HL-60 (cell line): ENCODE measurements at places on chromosomes 2 and 18.

DNA sequence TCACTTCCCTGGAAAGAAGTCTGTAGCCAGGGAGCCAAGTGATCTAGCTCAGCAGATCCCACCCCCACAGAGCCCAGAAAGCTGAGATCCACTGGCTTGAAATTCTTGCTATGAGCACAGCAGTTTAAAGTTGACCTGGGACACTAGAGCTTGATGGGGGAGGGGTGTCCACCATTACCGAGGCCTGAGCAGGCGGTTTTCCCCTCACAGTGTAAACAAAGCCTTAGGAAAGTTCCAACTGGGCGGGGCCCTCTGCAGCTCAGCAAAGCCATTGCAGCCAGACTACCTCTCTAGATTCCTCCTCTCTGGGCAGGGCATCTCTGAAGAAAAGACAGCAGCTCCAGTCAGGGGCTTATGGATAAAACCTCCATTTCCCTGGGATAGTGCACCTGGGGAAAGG is 887.2 kb upstream of the LRATD1 start:
- no peak for DNase-seq

DNA sequence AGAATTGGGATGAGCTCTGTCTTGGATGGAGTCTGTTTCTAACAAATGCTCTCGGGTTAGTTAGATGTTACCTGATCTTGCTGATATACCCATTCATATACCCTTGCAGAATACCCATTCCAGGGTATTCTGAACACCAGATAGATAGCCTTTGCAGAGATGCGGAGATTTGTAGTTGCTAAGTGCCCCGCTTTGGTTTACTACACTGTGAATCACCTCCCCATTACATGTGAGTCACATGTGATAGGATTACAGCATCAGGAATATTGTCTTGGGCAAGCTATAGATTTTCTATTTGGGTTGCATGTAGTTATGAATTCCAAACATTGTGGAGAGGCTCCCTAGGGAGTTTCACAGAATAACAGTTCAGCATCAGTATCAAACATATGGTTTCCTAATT is 3.8 kb downstream of the VSNL1 start:
- DNase-seq = no peak

- DNase-seq = no peak
Observed at GRCh38 chr2:239803102-239803765, 221.9 kb downstream of the NDUFA10 start.

DNA sequence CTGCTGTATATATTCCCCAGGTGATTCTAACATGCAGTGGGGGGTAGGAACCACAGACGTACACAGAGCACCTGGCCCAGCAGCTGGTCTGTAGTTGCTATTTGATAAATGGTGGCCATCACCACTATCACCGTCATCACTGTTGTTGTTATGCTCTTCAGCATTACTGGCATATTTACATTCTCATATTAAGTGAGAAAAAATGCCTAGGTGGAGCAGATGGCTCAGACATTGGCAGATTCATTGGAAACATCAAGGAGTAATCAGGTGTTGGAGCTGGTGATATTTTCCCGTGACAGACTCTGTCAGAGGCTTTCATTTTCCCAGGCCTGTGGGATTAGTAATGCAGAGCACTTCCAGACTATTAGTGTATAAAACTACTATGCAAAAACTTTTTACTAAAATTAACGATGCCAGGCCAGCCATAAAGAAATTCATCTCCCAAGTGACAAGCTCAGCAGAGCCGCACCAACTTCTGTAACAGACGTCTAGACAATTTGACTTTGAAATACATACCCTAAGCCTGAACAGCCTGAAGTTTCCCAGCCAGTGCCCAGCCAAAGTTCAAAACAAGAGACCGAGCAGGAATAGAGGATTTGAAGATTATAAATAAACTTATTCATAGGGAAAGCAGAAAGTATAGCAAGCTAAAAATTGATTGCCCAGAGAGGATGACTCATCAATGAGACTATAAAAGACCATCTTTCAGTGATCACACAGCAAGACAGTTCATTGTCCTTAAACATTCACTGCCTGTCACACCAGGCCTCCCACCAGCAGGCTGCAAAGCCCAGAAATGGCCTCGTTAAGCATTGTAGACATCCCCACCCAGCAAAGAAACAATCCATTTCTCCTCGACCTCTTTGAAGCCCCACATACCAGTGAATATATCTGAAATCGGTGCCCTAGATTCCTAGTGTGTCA is 247.4 kb upstream of the CHAC2 start:
- DNase-seq = no peak

DNA sequence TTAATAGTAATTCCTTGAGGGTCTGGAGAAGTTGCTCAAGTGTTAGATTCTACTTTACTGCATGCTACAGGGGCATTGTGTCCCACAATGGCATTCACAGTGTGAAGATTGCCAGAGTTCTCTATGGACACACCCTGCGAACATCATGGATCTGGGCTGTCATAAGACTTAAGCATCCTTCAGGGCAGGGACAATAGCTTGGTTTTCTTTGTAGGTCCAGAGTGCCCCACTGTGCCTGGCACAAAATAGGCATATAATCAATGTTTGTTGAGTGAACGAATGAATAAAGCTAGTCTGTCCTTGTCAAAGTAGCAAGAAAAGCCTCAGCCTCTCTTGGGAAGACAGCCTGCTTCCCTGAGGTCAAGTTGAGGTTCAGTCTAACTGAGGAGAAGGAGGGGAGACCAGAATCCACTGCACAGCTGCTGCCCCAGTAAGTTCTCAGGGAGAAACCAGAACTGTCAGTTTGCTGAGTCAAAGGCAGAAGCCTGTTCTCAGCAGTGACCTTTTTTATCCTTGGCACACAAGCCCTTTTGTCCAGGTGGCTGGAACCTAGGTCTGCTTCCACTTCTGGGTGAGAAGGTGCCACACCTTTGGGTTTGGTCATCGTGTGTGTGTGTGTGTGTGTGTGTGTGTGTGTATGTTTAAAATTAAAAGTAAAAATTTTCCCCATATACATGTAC is 15.0 kb downstream of the INPP4A start:
- DNase-seq = no peak

- no peak for DNase-seq
Observed at GRCh38 chr2:3683748-3684454, 19.5 kb upstream of the DCDC2C start.

DNA sequence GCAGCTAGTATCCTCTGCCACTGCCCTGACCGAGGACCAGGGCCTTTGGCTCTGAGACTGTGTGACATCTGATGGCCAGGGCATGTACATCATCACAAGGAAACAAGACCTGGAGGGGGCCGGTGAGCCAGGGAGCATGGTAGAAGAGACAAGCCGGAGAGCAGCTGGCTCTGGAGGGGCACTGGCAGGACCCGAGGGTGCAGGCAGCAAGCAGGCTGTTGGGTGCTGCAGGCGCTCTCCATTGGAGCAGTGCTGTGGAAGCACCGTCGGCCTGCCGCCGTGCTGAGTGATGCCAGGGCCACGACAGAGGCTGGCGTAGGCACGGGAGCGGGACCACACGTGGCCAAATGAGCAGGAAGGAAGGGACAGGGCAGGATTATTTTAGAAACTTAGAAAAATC is 335.2 kb downstream of the GBX2 start:
- DNase-seq = no peak

DNA sequence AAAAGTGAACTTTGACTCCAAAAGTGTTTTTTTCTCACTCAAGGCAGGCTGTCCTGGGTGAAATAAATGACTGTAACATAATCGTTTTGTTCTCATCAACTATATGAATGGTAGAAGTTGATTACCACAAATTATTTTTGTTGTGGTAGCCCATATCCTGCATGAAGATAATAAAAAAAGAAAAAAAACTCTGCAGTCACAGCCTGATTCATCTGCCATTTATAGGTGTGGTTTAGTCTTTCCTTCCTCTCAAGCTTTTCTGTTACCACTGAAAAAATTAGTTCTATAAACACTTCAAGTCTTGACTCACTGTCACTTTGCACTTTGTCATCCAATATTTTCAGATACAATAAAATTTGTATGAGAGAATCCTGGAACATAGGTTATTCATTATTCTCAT is 522.0 kb downstream of the PLCL1 start:
- no peak for DNase-seq

GRCh38 chr18:326846-327245 is 59.0 kb upstream of the THOC1 start:
- DNase-seq = no peak

DNA sequence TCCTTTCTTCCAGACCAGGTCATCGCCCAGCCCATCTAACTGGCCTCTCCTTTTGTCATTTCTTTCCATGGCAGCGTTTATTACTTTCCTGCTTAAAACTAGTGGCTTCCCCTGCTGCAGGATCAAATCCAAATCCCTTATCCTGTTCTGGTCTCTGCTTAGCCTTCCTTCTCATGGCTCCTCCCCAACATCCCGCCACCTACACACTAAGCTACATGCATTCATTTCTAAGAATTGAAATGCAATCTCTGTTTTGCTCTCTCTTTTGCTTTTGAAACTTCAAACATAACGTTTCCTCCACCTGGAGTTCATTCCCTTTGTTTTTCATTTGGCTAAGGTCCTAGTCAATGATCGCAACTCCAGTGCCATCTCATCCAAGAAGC is 18.0 kb upstream of the DPP4 start:
- DNase-seq = no peak

DNA sequence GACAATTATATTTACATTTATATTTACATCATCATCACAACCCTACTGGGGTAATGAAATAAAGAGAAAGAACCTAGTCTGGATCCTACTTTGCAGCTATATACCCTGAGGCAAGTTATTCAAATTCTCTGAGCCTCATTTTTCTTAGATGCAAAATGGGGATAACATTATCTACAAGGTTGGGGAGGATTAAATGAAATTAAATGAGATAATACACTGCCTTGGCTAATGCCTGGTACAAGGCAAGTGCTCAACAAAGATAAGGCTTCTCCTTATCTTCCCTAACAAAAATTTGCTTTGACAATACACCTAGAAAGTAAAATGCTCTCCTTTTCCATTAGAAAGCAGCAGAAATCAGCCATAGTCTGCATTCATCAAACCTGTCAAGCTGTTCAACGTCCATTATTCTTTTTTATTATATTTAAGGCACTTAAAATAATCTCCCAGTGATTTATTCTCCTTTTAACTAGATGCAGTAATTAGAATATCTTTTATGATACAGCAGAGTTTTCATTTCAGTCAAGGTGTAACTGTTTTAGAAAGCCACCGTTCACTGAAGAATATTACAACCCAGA is 44.8 kb downstream of the TCF4 start:
- DNase-seq = no peak

DNA sequence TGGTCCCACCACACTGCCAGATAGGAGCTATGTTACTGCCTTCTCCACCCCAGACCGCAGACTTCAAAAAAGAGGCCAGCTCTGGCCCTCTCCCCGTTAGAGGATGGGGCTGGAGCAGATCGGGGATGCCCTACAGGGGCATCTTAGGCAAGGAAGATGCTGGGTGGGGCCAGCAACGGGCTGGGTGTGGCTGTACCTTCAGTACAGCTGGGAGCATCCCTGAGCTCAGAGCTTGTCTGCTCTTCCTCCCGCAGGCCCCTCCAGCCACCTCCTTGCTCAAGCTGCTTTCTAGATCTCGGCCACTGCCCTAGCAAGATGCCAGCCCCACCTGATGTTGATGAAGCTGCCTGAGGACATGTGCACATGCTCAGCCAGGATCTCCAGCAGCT is 9.8 kb downstream of the PTPRN start:
- DNase-seq = no peak

GRCh38 chr18:9681217-9681616 is 26.9 kb upstream of the RAB31 start:
- no peak for DNase-seq

DNA sequence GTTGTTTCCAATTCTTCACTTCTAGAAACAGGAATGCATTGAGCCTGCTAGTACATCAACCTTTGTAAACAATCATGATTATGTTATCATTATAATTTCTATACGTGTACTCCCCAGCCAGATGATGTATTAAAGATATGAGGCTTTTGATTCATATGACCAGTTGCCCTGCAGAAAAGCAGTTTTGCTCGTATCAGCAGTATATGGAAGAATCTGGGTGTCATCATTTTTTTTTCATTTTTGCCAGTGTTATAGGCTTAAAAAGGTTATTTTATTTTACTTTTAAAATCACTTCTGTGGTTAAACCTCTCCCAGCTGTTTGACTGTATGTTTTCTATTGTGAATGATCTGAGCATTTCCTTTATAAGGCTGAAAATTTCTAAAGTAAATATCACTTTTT is 471.8 kb upstream of the NRP2 start:
- no peak for DNase-seq
